ENCODE measurements at places on chromosomes 2 and 18.
A peak's percentile ranks its signal among the peaks of the same experiment; 100 is the strongest.

DNA sequence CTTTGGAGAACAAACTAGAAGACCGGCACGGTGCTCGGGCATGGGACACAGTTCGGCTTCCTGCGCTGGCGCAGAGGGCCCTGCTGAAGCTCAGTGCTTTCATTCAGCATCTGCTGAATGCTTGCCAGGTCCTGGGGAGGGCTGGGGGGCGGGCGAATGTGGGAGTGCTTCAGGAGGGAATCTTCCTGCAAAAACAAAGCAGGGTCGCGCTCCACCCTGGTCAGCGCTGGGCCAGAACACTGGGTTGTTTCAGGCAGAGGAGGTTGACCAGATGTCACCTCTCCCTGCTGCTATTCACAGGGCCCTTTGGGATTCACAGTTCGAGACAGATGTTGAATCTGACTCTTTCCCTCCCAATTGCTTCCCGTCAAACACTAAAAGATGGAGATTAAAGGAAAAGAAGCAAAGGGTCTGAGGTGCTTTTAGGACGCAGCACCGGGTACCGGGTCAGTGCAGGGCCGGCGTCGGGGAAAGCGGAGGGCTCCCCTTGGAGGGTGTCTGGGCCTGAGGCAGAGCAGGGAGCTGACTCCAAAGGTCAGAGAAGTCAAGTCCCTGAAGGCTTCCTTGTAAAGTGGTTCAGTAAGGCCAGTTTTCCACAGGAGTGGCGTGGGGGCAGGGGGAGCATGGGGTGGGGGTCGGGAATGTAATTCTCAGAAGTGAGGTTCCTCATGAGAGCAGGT, 82.1 kb upstream of the PXDN start:
- no peak for DNase-seq

DNA sequence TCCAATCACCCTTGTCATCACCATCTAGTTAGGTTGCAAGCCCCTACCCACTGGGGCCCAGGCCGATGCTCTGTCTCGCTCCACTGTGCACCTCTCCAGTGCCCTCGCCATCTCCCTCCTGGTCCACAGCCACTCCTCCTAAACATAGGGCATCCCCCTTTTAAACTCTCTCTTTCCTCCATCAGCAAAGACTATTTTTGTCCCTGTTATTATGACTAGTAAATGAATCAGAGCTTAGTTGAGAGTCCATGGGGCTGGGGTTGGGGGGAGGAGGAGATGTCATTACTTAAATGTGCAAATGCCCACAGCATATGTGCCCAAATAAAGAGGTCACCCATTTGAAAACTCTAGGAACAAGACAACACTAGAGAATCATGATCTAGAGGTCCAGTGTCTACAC, 167.4 kb downstream of the TRABD2A start:
- no peak for DNase-seq

- no peak for DNase-seq
These were observed 21.1 kb upstream of the RALBP1 start for GRCh38 chr18:9454061-9454703.

DNA sequence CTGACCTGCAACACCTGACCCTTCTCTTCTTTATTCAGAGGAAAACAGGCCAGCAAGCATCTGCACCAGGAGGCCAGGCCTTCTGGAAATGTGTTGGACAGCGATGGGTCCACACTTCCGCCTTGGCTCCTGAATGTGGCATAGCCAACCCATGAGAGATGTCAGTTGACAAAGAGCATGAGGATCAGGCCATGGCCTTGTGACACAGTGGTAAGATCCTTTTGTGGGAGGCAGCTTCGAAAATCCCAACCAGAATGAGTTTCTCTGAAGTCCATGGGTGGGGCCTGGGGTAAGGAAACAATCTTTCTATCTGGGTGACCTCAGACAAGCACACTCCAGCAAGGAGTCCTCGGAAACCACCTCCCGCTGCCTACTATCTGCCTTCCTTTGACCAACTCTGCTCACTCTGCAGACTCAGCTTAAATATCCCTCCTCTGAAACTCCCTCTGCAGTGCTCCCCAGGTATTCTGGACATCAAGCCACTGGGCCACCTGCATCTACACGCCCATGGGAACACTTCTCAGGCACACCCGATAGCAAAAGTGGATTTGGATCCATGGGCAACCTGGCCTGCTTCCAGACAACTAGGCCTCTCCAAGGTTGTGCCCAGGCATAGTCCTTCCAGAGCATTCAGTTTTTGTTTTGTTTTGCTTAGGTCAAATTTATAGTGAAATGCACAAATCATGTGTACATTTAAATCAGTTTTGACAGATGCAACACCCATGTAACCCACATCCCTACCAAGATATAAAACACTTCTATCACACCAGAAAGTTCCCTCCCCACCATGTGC, 3.6 kb upstream of the SH2D6 start:
- DNase-seq, result no peak

- DNase-seq, result no peak
These were observed 236.4 kb downstream of the LRRTM1 start for GRCh38 chr2:80068038-80068731.

GRCh38 chr2:239328351-239329191, 72.2 kb downstream of the HDAC4 start:
- no peak for DNase-seq

- DNase-seq, result no peak
These were observed 1519.9 kb upstream of the ACVR2A start for GRCh38 chr2:146324951-146325350.

DNA sequence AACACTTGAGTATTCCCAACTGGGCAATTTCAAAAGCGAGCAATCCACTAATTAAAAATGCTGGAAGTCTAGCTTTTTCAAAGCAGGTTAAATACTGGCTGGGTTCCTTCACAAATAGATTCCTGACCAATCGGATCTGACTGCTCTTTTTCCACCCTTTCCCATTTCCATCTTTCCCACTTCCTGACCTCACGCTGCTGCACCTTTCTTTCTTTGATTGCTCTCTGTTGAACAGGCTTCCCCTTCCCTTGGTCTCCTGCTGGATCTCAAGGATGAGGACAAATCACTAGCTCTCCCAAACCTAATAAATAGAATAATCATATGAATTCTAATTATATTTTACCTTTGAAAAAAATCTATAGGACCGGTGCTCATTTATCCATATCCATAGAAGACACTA, 121.2 kb downstream of the TCF4 start:
- no peak for DNase-seq

DNA sequence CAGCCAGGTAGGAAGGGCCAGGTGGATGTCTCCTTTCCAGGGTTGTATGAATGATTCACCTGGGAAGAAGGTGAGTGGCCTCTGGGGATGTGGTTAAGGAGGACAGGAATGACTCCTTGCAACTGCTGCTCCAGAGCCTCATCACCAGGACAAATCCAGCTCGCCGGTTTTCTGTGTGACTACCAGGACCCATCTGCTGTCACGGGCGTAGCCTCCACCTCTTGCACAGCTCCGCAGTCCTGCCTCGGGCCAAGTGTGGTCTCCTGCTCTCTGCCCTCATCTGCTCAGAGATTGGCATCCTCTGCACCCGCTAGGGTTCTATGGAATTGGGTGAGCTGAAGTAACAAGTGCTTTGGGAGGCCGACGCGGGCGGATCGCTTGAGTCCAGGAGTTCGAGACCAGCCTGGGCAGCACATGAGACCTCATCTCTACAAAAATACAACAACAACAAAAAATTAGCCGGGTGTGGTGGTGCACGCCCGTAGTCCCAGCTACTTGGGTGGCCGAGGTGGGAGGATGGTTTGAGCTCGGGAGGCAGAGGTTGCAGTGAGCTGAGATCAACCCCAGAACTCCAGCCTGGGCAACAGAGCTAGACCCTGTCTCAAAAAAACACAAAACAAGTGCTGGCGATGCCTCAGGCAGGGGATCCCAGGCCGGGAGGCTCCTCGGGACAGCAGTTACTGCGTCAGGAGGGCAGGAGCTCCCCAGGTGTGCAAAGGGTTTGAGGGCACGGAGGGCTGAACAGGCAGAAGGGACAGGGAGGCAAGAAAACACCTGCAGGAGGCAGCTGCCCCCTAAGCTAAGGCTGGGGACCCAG, 831 bp upstream of the D2HGDH start:
- no peak for DNase-seq

GRCh38 chr2:190996338-190996946, 17.5 kb downstream of the STAT1 start:
- DNase-seq, result no peak

- DNase-seq, result peak; percentile 31
These were observed 23.0 kb downstream of the SMYD1 start for GRCh38 chr2:88090446-88091283.

DNA sequence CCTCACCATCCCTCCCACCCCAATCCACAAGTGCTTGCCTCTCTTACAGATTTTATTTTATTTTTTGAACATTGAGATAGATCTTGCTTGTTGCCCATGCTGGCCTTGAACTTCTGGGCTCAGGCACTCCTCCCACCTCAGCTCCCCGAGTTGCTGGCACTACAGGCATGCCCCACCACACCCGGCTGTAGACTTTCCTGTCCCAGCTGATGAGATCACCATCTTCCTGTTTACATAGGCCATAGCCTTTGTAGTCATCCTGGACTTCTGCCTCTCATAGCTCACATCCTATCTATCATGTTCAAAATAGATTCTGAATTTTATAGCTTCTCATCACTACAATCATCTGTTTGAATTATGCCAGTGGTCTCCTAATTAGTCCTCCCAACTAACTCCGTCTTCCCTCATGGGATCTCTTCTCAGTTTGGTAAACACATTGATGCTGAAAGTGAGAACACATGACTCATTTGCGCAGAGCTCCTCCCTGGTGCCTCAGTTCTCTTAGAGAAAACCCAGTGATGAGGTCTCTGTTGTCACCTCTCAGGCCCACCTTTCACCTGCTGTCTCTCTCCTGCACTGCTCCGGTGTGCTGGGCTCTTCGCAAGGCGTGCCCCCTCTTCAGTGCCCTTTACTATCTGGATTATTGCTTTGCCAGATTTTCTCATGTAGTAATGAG, 243.0 kb downstream of the ZNF407 start:
- no peak for DNase-seq

DNA sequence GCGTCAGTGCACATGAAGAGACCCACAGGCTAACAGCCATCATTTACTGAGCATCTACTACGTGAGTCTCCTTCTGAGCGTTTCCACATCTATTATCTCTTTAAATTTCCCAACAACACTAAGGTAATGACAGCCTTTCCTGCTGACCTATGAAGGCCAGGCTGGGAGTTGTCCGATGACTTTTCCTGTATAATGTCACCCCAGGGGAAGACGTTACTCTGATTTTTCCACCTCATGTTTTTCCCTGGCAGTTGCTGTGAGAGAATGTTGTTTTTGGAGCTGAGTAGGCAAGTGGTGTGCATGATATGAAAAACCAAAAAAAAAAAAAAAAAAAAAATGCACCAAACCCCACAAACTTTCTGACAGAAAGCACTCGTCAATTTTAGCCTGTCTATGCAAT, 207.6 kb downstream of the SLC8A1 start:
- no peak for DNase-seq

DNA sequence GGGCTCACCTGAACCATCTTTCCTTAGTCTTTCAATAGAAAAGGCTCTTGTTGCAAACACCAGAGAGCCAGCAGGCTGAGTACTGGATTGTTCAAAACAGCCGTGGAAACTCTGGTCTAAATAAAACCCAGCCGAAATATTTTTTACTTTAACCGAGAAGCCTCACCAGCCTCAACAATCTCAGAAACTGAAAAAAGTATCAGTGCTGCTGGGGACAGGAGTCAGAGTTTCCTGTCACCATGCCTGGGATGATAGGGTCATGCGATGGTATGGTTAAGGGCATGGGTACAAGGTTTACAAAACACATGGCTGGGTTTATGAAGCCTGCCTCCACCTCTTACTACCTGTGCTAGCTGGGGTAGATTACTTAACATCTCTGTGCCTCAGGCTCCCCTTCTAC, 55.3 kb upstream of the FZD7 start:
- no peak for DNase-seq

DNA sequence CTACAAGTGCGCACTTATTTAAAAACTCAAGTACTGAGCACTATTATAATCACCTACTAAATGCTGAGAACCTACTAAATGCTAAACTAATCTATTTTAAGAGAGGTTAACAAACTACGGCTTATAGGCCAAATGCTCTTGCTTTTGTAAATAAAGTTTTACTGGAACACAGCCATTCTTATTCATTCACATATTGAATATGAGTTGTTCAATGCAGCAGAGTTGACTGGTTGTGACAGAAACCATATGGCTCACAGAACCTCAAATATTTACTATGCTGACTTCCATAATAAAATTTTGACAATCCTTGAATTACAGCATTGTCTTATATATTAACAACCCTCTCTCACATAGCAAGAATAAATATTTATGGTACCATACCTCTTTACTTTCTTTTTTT, 103.2 kb downstream of the ZNF521 start:
- DNase-seq, result no peak

DNA sequence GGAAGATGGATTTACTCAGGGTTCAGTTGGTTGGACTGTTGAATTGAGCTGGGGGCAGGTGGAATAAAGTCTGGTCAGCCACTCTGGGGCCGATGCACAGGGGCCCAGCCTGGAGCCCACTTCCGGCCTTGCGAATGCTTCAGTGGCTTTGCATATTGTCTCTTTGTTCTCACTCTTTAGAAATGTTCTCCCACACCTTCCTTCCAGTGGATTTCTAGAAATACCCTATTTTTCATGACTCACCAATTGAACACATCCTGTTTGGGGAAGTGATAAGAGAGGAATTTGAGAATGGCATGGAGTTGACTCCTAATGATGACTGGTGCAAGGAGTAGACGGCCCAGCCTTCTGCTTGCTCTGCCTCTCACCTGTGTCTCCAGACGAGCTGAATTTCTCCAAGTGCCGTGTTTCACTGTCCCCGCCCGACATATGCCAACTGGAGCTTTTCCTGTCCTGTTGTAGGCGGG, 28.1 kb downstream of the ASAP2 start:
- no peak for DNase-seq

DNA sequence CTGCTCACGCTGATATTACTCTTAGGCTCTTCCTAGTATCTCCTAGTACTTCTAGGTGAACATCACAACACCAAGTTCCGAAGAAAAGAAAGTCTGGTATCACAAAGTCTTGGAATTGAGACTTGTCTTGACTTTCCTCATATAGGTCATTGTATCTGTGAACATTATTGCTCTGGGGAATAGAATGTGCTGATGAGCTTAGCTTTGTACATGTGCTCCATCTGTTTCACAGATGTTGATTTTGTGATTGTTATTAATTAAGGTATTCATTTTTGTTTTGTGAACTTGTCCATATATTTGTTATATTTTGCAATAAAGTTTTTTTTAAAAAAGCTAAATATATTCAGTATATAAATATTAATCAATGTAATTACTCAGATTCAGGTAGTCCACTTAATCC, 111.7 kb downstream of the BABAM2 start:
- no peak for DNase-seq

- DNase-seq, result no peak
These were observed 50.5 kb downstream of the PTRHD1 start for GRCh38 chr2:24742730-24743129.

DNA sequence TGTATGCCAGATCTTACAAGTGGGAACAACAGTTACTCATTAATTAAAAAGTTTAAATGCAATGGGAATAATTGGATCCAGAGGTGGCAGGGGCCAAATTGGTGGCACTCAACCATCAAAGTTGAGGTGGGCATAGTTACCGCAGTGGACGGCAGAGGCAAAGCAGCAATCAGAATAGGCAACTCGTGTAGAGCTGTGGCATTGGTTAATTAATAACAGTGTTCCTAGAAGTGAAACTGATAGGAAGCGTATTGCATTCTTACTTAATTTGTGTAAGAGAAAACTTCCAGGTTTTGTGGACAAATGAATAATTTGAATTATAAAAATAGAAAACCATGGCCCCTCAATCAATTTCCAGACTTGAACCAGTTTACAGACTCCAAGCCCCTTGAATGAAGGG, 1068.2 kb upstream of the ACVR2A start:
- no peak for DNase-seq
